ENCODE measurements at places on chromosomes 3 and 15.

DNA sequence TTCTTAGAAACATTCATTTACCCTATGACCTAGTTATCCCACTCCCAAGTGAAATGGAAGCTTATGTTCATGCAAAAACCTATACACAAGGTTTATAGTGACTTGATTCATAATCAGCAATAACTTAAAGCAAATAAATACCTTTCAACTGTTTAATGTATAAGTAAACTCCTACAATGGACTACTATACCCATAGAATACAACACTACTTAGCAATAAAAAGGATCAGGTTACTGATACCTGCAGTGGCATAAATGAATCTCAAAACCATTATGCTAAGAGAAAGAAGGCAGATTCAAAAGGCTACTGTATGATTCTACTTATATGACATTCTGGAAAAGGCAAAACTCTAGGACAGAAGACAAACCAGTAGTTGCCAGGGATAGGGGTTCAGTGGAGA is 8.3 kb upstream of the POLR2M start:
- no peak for DNase-seq

DNA sequence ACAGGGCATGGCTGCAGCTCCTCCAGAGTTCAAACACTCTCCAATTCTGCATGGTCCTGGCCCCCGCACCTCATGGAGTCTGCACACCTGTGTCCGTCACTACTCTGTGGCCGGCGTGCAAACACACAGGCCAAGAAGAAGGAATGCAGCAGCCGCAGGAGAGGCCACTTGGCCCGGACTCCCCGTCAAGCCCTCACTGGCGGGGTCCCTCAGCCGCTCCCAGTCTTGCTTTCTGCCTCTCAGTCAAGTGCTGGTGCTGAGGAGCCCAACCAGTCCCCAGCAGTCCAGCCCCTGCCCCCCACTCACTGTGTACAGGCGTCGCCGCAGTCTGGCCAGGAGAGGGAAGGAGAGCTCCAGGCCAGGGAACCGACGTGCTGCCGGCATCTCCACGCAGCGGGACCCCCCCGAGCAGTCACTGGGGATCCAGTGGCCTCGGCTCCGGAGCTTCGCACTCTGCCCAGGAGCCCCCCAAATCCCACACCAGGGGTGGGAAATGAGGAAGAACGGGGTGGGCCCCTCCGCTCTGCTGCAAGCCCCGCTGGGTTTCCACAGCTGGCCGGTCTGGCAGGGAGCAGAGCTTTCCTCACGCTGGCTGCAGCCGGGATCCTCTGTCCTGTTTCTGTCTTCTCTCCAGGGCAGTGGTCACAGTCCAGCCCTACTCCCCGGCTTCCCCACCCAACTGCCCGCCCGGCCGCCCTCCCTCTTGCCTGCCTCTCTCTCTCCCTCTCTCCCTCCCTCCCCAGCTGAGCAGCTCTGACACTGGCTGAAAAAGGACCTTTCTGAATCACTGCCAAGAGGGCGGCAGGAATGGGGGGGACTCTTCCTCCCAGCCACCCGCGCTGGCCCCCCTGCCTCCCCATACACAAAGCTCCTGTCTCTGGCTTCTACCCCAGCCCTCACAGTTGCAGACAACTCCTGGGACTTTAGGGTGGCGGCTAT is 16.0 kb downstream of the TNK2 start:
- DNase-seq = no peak

DNA sequence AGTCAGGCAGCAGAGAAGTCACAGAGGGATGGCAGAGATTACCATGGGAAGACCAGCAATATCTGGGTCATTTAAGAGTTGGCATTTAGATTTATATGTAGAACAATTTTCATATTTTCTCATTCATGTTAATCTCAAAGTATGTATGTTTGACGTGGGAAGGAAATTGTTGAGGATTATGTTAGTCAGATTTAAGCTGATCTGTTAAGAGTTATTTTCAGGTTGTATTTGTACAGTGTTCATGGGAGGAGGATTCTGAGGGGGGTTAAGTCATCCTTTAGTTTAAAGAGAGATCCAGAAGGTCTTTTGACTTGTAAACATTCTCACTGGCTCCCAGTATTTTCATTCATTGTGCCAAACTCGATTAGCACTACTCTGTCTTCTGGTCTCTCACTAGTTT is 34.7 kb downstream of the PPM1L start:
- no peak for DNase-seq

DNA sequence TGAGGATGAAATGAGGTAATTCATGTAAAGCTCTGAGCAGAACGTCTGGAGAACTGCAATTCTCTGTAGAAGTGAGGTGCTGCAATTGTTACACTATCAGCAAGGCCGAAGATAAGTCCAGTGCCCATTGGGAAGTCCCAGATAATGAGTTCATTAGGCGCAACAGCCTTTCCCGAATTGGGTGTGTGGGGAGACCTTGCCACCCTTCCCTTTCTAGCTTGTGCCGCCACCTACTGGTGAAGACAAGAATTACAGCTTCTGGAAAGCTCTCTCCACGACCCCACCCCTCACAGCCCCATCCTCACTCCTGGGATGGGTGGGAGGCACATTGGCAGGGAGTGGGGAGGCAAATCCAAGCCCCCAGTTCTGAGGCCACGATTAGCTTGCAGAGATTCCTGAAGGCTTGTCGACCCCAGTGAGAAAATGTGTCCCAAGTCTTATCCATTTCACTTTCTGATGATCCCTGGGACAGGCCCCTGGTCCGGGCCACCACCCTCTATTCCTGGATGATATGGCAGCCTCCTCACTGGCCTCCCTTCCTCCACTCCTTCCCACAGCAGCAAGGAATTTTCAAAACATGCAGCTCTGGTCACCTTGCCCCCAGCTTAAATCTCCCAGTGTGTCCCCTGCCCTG is 36.4 kb downstream of the FAM3D start:
- peak; percentile 39 for DNase-seq

DNA sequence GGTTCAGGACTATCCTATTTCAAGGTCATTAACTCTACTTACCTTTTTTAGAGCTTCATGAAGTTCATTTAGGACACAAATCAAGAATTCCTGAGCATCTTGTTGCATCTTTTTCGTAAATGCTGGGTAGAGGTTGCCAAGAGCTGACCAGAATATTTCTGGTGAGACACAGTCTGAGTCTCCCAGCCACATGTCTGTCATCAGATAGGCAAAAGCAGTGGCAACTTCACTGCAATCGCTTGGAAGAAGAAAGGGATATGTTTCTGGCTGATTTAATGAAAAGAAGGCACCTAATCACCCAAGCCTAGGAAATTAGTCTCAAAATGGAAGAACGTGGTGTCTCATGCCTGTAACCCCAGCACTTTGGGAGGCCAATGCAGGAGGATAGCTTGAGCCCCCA is 2.9 kb downstream of the USP50 start:
- no peak for DNase-seq

- no peak for DNase-seq
These were observed 2.8 kb downstream of the PLXNB1 start for GRCh38 chr3:48426944-48427629.

- DNase-seq = no peak
These were observed 134.0 kb upstream of the THRB start for GRCh38 chr3:24628523-24629258.

- no peak for DNase-seq
These were observed 693.7 kb downstream of the MCTP2 start for GRCh38 chr15:94924971-94925598.

- no peak for DNase-seq
These were observed 11.4 kb downstream of the SKIL start for GRCh38 chr3:170368921-170369320.

DNA sequence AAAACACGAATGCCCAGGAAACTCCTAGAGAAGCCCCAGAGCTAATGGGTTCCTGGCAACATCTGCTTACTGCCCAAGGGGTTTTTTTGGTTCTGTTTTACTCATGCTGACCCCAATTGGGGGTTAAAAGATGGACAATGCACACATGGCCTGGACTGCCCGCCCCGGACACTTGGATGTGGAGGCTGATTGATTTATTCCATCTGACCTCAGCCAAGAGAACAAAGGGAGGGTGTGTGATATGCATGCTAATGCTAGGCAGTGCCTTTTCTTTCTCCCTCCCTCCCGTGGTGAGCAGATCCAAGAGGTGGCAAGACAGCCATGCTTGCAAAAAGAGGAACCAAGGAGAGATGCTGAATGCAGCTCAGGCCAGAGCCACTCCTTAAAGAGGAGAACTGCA is 3.3 kb upstream of the LRTM1 start:
- DNase-seq = no peak

GRCh38 chr3:22016197-22016596 is 265.2 kb upstream of the ZNF385D start:
- no peak for DNase-seq

GRCh38 chr3:45848392-45848791 is 6.5 kb upstream of the LZTFL1 start:
- DNase-seq = no peak
